ENCODE measurements at places on chromosomes 6 and 20. TPM values are rescaled to one million over a fixed set of nuclear protein-coding genes. Genes with fewer than 3 reads are reported as not detected.

Gene HEY2
- 2.5 TPM for polyA plus RNA-seq

Gene OR2J1
- polyA plus RNA-seq: not detected

Gene SASH1
- polyA plus RNA-seq: 11.3 TPM

Gene LGSN
- polyA plus RNA-seq: 5.6 TPM

Gene OR2H2
- polyA plus RNA-seq: not detected

Gene ENPP5
- 3.1 TPM for polyA plus RNA-seq
